ENCODE measurements at places on chromosomes 1 and 21.

GRCh38 chr1:244207935-244208244 is 156.8 kb downstream of the ZBTB18 start:
- DNase-seq, result no peak

GRCh38 chr1:91099746-91100621 is 78.1 kb upstream of the ZNF644 start:
- no peak for DNase-seq

DNA sequence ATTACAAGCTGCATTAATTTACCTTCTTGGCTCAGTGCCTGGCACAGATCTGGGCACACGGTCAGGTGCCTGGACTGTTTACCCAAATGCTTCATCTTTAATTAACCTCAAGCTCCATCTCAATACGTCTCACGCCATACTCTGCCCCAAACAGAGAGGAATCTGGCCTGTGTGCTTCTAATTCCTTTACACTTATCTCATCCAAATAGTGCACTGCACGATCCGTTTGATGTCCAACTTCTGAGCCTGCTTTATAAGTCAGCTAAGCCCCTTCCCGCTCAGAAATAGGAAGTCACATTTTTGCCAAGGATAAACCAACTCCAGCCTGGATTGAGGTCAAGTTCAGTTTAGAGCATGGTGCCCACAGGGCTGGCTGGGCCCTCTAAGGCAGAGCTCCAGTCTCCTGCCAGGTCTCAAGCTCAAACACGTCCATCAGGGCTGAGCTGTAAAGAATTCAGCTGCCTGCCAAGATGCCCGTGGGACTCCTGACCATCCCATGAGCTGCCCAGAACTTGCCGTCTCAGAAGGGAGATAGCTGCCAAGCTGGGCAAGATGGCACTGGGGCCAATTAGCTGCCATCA is 233.5 kb downstream of the TRABD2B start:
- no peak for DNase-seq

GRCh38 chr21:39077876-39078275 is 105.4 kb downstream of the PSMG1 start:
- DNase-seq, result peak; percentile 57

DNA sequence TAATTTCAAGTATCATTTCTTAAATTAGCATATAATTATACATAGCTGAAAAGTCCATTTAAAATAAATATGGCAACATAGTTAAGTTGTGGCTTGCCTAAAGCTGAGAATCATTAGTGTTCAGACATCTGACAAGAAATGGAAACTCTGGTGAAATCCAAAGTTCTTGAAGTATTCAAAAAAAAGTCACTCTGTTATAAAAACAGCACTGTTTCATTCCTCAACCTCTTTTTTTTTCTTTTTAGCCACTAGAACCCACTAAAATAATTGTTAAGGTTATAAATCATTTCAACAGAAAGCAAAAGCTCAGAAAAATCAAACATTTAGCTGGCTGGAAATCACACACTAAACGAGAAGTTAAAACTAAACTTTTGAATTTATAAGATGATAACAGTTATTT is 476.7 kb downstream of the LTN1 start:
- DNase-seq, result no peak

DNA sequence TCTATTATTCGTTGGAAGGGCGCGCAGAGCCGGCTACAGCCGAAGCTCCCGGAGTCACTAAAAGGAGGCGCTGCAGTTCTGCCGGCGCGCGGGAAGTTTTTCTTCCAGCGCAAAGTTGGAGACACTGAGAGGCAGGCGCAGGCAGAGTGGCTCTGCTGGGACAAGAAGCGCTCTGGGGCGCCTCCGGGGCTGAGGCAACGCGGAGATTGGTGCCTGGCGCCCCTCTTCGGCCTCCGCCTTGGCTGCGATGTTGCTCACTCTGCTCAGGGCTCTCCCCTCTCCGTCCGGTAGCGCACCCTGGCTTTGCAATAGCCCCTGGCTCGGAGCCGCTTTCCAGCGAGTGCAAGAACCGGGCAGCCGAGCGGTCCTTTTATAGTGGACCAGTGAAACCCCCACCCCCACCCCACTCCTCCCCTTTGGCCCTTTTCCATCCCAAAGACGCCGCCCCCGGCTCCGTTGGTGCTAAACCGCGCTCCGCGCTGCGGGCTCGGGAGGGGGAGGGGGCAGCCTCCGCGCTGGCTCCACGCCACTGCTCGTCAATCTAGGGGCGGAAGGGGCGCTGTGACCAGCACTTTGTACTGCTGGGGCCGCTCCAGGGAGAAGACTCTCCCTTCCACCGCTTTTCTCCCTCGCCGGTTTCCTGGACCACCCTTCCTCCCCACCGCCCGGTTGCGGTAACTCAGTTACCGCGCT is at the start of gene ADAMTS1:
Gene ADAMTS1 (minus strand): TSS at position 344 of the 693 bp plus-strand sequence. CDS start 455 bp downstream, outside the sequence.
- DNase-seq, result no peak

- peak; percentile 96 for DNase-seq
Measured at GRCh38 chr1:192516776-192517297, 58.7 kb upstream of the RGS1 start.

GRCh38 chr1:9630331-9631111 is 21.0 kb upstream of the PIK3CD start:
- DNase-seq, result peak; percentile 50

GRCh38 chr1:217857061-217857460 is 225.9 kb downstream of the SPATA17 start:
- no peak for DNase-seq

DNA sequence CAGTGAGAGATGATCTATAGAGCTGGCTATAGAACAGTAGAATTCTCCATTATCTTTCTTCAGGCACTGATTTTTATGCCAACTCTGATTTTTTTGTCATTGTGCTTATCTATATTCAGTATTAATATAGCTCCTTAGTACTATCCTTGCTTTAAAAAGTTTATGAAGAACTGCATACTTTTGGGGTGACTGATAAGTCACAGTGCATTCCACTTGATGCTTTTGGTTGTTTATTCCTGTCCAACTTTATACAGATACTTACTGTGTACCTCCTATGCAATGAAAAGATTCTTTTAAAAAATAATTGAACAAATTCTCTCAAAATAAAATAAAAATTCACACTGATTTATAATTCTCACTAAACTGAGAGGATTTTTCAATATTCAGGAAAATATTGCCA is 71.6 kb downstream of the COL24A1 start:
- DNase-seq, result no peak

DNA sequence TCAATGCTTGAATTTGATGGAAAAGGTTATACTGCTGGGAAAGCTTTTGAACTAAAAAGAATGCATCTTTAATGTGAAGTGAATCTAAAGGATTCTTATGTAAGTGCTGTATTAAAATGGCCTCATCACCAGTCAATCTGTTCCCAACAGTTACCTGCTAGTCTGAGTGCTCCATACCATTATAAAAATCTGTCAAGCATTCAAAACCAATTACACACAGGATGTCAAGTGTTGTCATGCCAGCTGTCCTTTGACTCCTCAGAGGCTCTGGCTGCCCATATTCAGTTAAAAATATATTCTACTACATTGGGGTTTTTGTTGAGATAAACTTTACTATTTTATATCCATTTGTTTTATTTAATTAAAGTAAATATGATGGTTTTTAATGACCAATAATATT is 1587.7 kb downstream of the AMY1C start:
- no peak for DNase-seq

GRCh38 chr1:155392898-155393411 is 72.3 kb downstream of the RUSC1 start:
- no peak for DNase-seq

- DNase-seq, result peak; percentile 67
Measured at GRCh38 chr1:223137455-223138085, 5.5 kb downstream of the TLR5 start.

DNA sequence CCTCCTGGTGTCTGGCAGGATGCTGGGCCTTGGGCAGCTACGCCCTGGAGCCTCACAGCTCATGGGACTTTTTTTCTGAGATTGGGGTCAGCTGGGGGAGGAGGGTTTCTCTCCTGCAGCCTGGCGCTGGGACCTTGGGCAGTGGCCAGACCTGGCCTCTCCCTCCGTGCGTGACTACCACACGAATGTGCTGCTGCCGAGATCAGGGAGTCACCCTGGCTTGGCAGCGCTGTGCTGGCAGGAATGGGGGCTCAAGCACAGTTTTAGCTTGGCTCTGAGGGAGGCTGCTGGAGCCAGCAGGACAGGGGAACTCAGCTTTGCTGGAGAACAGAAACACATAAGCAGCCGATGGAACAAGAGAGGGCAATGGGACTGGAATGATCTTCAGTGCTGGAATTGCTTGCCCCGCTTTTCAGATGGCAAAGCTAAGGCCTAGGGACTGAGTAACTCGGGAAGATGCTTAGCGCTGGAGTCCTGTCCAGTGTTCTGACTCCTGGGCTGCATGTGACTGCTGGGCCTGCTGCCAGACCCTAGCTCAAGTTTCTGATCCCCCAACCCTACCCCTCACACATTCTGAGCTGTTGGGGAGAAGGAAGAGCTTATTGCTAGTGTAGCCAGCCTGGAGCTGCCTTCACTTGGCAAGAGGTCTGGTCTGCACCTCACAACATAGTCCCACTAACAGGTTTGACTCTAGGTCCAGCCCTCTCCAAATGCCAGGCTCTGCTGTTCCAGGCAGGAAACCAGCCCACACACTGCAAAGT is 69.9 kb downstream of the NAV1 start:
- no peak for DNase-seq

- DNase-seq, result no peak
Measured at GRCh38 chr1:53463961-53464899, 5.0 kb downstream of the DMRTB1 start.

Data from NB4 (cell line).